Cortex of kidney (tissue), 1 donor: ENCODE measurements at places on chromosomes 7 and 10.

DNA sequence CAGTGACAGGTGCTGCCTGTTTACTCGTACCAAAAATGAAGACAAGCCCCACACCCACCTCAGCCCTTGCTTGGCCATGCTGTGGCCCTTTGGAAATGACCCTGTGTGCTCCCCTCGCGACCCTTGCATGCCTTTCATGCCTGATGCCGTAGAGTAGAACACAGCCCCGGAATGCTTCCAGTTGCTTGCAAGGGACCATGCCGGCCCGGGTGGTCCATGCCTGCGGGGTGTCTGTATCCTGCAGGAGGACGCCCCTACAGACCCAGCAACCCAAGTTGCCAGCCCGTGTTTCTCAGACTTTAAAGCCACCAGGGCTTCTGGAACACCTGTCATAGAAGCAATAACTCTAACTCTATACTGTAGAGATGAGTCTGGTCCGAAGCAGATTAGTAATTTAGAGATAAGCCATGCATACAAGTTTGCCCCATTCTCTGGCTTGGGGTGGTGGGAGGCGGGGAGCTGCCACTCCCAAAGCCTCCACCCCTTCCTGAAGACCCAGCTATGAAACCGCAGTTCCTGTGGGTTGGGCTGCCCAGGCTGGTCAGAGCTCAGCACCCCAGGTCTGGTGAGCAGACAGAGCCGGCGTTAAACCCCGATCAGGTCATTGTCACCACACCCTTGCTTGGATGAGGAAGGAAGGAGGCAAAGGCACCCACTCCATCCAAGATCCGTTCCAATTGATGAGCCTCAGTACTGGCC lies 143.5 kb downstream of the ADCY1 start:
- no peak for DNase-seq

DNA sequence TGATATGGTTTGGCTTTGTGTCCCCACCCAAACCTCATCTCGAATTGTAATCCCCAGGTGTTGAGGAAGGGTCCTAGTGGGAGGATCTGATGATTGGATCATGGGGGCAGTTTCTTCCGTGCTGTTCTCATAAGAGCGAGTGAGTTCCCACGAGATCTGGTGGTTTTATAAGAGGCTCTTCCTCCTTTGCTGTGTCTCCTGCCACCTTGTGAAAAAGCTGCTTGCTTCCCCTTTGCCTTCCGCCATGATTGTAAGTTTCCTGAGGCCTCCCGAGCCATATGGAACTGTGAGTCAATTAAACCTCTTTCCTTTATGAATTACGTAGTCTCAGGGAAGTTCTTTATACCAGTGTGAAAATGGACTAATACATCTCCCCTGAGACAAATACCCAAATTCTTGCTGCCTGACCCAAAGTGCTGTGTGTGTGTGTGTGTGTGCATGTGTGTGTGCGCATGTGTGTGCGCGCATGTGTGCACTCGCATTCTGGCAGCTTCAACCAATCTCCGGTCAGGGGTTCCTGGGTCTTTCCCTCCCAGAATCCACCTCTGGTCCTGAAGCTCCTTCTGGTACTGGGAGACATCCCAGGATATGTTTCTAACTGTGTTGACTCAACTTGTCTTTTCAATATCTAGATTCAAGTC lies 98.1 kb upstream of the LRRC4 start:
- no peak for DNase-seq

DNA sequence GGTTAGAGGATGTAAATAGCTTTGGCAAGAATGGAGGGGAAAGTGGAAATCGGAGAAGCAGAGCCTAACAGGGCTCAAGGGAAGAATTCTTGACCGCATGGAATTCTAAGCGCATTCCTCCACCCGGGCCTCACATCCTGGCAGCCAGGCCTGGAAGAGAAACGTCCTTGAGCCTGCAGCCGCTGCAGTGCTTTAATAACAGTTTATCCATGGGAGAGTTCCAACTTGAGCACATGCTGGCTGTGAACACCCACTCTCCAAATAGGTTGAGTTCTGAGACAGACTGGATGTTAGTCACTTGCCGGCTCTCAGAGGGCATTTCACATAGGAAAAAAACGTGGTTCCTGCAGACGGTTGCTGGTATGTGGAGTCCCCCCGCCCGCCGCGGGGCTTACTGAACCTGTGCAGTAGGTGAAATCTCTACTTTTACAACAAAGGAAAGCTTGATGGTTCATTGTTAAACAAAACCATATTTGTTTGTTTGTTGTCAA lies 61.4 kb upstream of the STEAP1B start:
- no peak for DNase-seq

- DNase-seq, result no peak
These were observed 23.4 kb upstream of the RELN start for GRCh38 chr7:104012835-104013234.

- DNase-seq, result no peak
These were observed 67.5 kb downstream of the ATXN7L1 start for GRCh38 chr7:105808703-105809590.

GRCh38 chr10:95637911-95638310 lies 18.6 kb downstream of the ALDH18A1 start:
- no peak for DNase-seq

GRCh38 chr10:118781541-118781940 lies 26.8 kb upstream of the CACUL1 start:
- DNase-seq, result no peak

DNA sequence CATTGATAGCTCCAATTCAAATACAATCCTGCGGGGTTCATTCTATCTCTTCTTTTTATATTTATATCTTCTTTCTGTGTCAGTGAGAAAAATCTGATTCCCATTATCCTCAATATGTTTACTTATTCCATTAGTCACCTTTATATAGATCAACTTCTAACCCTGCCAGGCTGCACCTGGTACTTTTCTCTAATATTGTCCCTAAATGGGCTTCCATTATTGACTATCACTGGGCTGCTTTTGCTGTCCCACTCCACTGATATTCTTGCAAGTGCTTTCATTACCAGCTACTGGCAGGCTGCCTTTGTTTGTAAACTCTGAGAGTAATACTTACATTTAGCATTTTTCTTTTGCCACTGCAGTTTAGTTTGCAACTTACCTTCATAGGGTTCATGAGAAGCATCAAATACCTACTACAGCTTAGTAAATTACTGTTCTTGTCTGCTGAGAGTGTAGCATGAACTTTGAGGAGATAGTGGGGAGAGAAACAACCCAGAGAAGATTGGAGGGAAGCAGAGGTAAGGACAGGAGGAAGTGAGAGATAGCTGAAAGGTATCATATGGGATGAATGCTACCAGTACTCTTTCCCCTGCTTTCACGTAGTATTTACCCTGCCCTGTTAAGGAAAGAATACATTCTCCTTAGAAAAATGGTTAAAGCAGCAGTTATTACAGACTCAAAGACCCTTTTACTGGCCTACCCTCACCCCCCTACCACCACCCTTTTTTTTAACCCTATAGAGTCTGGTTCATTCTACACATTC lies 119.1 kb downstream of the PHTF2 start:
- DNase-seq, result no peak

- DNase-seq, result no peak
These were observed 127.5 kb downstream of the DNAJB6 start for GRCh38 chr7:157464111-157464970.

DNA sequence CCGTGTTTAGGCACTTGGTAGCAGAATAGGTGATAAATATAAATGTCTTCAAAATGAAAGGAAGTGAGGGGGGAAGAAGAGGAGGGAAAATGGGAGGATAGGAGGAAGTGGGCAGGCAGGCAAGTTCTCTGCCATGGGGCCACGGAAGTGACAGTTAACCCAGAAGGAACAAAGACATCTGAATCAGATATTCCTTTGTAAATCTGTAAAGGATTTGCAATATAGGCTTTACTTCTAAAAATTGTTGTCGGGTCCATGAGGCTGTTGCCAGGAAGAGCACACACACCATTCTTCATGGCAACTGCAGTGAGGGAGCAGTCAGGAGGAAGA lies 23.7 kb upstream of the RASSF4 start:
- DNase-seq, result no peak

DNA sequence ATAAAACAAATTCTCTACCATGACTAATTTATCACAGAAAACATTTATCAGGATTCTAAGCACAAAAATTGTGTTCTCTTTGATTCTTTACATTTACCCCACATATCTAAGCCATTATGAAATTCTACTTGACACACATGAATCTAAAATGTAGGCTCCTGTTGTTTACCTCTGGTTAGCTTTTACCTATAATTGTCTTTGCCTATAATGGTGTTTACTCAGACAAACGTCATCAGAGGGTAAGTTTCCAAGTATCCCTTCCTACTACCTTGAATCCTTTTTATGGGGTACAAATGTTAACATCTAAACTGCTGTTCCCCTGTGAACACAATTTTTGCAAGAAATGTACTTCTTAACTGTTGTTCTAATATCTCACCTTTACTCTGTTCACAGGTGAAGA lies 63.5 kb downstream of the MINDY3 start:
- no peak for DNase-seq

- DNase-seq, result no peak
These were observed 56.1 kb downstream of the ZNF92 start for GRCh38 chr7:65429642-65430343.

GRCh38 chr10:120514035-120514620 lies 57.1 kb downstream of the PLPP4 start:
- no peak for DNase-seq

- DNase-seq, result no peak
These were observed 38.1 kb downstream of the RTKN2 start for GRCh38 chr10:62230344-62231121.

DNA sequence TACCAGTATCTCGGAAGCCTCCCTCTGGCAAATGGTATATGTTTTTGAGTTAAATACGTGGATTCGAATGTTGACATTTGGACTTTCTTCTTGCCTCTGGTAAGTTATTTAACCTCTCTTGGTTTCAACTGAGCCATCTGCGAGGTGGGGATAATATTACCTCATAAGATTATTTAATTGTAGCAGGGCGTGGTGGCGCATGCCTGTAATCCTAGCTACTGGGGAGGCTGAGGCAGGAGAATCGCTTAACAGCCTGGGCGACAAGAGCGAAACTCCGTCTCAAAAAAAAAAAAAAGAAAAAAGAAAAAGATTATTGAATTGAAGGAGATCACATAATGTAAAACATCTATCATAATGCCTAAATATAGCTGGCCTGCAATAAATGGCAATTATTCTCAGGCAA lies 396 bp upstream of the TAF5 start:
- DNase-seq, result no peak

DNA sequence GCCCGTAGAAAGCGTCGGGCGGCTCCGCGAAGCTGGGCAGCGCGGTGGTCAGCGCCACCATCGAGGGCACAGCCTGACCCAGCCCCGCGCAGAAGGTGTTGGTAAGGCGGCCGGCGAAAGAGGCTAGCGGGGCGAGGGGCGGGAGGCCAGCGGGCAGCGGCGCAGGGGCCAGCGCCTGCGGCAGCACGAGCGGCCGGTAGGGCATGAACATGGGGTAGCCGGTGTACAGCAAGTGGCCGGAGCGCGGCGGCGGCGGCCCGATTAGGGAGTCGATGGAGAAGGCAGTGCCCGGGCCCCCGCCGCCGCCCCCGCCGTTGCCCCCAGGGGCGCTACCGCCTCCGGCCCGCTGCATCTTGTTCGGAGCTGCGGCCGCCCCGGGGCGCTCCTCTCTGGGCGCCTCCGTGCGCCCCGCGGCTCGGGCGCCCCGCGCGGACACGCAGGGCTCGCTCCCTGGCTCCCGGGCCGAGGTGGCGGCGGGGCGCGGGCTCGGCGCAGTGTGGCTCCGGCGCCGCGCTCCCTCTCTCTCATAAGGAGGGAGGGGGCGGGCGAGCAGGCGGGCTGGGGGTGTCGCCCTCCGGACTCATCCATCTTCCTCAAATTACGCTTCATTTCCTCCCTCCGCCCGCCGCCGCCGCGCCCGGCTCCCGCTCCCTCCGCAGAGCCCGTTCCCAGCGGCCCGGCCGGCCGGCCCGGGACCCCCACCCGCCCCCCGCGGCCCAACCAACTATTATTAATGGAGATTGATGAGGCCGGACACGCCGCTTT lies at the start of gene GBX1:
Gene GBX1, minus strand, starts transcription at position 498 of the 765 bp plus-strand sequence. Its CDS starts 146 bp downstream, at position 352.
- no peak for DNase-seq

DNA sequence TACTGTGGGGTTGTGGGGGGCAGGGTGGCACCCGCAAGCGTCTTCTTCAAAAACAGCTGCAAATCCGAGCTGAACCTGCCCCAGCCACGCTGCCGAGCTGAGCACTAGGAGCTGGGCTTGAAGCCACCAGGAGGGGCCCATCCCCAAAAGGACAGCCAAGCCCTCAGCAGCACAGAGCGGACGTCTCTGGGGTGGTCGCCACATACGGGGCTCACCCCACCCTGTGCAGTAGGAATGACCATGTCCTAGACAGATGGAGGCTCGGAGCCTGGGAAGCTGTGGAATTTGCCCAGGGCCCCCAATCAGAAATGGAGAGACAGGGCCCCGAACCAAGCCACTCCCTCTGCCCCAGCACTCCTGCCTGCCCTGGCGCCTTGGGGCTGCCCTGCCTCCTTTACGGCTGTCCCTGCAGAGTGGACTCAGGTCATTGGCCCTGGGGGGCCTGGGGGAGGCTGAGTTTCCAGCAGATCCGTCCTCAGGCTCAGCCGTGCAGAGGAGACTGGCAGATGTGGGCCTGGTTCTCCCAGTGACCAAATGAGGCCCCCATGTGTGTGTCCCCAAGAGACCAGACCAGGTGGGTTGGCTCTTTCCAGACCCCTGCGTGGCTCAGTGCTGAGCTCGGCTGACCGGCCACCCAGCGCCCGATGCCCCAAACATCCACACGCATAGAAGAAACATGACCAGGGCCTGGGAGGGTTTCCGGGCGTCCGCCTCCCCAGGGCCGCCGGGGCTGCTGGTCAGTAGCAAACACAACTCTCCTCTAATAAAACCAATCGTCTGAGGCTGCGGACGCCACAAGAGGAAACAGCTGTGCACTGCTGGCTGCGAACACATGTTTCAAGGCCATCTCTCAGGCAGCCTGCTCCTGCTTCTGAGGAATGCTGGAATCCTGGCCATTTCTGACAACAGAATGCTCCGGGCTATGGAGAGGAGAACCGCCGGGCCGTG lies 54.9 kb downstream of the PDGFA start:
- DNase-seq, result no peak

- DNase-seq, result no peak
These were observed 318.6 kb upstream of the PHF14 start for GRCh38 chr7:10655031-10655430.

DNA sequence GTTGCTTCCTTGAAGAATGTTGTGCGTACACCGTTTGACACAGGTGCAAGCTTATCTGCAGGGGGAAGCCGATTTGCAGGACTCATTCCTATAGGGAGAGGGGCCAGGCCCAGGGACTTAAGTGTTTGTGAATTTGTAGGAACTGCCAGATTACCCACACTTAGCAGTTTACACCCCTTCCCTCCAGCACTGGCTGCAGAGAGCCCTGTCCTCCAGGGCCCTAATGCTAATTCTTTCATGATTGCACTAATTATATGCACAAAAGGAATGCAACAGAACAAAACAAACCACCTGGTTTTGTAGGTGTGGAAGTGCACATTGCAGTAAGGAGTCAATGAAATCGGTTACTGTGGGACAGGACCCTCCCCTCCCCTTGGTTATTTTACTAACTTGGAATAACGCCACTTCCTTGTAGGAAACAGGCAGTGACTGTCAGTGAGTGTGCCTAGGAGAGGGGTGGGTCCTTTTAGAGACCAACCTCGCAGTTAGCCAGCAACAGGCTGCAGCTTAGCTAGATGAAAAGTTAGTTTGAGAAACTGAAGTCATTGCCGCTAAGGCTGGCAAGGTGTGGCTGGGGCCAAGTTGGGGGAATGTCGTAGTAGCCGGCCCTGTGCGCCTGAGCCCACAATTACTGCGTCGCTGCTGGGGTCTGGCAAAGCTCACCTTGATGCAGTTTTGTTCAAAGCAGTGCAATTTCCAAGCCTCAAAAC lies 60.6 kb downstream of the CUX1 start:
- no peak for DNase-seq
